ENCODE measurements at places on chromosomes 2 and 18.
A peak's percentile ranks its signal among the peaks of the same experiment; 100 is the strongest.

GRCh38 chr2:62187246-62187645 lies 8.7 kb upstream of the B3GNT2 start:
- DNase-seq: no peak

- no peak for DNase-seq
These were observed 380.2 kb downstream of the TXNL1 start for GRCh38 chr18:56258178-56258577.

DNA sequence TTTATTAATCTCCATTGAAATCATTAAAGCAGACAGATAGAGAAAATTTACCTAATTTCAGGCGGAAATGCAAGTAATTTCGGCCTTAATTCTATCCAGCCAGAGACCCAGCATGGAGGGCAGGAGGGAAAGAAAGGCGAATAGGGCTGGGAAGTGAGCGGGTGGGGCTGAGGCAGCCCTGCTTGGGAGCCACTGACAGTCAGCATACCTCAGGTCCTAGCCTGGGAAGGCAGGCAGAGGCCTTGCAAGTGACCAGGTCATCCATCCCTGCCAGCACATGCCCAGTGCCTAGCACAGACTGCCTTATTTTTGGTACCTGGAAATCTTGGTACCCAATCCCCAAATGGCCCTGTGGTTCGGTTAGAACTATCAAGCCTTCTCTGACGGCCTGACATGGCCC lies 1.5 kb downstream of the GDF7 start:
- DNase-seq: no peak

DNA sequence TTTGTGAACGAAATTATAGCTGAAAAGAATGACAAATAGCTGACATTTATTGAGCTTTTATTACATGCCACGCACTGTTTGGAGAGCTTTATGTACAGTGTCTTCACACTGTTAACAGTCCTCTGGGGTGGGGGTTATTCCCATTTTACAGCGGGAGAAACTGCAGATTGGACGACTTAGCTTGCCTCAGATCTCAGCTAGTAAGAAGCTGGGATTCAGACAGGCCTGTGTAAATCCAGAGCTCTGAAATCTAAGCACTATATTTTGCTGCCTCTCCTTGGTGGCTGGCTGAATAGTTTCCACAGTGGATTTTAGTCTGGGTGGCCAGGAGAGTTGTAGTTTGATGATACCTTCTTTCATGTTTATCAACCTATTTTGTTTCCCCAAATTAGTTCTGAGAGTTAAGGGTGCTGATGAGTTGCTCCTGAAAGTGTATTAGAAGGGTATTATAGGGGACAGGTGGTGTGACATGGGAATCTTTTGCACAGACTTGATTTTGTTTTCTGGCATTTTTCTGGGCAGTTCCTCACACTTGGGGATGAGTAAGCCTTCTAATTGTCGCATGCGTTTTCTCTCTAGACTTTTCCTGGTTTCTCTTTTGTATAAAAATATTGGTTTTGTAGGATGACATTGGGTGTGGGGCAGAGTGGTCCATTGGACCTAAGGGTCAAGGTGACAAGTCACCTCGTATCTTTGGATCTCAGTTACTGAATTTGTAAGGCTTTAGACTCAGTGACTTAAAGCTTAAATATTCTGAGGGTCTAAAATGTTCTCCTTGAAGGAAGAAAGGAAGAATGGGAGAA lies 1.5 kb downstream of the ACSL3 start:
- no peak for DNase-seq

DNA sequence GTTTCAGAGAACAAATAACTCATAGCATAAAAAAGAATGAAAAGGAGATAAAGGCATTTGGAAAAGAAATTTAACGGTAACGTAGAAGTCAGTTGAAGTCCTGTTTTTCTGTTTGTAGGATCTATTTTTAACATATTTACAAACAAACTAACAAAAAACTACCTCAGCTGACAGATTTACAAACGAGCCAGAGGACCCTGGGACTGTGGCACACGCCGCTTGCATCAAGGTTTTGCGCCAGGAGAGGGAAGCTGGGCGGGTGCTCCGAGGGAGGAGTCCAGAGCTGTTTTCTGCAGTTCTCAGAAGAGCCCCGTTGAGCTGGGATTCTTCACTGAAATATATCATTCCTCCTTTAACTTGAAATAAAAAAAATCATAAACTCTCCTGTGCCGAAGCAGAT lies 13.6 kb upstream of the TMEM18 start:
- no peak for DNase-seq

DNA sequence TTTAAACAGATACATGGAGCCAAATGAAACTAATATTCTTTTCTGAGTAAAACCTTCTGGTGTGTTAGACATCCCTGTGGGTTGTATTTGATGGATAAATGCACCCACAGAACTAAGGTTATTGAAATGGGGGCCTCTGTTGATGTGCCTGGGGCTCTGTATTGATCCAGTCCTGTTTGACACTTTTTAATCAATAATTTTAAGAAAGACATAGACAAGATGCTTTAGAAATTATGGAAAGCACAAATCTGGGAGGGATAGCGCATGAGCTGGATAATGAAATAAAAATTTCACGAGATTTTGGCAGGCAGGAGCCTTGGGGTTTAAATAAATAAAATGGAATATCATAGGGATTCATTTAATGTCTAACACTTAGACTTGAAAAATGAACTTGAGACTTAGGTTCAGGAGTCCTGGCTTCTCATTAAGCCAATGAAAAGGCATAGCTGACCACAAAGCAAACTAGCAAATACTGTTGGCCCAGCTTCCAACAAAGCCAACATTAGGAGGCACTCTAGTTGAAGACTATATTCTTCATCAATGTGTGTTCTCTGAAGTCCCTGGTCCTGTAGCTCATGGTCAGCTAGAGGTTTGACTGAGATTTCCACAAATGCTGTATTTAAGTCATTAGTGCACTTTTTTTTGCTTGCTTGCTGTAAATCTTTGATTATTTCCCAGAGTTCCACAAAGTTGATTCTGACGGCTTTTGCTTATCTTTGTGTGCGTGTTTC lies 64.2 kb upstream of the SH3RF3 start:
- no peak for DNase-seq

GRCh38 chr2:173387660-173388059 lies 33.0 kb downstream of the CDCA7 start:
- no peak for DNase-seq

- DNase-seq: peak; percentile 89
These were observed 503 bp downstream of the ZNF513 start for GRCh38 chr2:27379836-27380625.

DNA sequence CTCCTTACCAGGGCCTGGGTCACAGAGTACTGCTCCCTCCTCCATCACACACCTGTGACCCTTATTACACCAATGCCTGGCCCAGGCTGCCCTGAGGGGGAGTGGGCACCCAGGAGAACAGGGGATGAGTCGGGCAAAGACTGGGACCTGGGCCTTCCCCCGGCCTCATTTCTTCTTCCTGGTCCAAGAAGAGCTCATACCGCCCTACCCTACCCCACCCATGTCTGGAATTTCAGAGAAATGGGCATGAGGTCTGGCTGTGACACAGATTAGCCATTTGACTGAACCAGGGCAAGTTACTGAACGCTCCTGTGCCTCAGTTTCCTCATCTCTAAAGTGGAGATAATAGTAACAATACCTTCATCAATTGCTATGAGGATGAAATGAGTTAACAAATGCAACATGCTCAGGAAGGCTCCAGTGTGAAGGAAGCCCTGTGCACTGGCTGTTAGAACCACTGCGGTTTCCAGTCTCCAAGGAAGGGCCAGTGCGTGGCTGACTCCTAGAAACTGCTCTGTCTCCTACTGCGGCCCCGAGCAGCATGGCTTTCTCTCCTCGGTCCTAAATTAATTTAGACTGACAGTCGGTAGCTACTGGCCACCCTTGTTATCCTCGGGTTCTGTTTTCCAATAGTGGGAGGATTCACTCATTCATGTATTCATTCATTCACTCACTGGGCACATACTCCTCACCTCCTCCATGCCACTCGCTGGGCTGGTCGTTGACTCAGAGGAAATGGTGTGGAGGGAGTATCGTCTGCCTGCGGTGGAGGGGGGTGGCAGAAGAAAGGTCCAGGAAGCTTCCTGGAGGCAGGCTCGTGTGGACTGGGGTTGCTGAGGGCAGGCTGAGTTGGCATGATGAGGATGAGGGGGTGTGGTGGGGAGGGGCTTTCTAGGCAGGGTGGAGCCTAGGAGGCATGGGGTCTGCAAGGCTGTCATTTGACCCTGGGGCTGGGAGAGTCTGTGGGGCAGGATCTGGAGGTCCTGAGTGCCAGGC lies 175.6 kb downstream of the GLI2 start:
- no peak for DNase-seq

- DNase-seq: no peak
These were observed 49.9 kb downstream of the PLEKHA3 start for GRCh38 chr2:178530131-178530530.

DNA sequence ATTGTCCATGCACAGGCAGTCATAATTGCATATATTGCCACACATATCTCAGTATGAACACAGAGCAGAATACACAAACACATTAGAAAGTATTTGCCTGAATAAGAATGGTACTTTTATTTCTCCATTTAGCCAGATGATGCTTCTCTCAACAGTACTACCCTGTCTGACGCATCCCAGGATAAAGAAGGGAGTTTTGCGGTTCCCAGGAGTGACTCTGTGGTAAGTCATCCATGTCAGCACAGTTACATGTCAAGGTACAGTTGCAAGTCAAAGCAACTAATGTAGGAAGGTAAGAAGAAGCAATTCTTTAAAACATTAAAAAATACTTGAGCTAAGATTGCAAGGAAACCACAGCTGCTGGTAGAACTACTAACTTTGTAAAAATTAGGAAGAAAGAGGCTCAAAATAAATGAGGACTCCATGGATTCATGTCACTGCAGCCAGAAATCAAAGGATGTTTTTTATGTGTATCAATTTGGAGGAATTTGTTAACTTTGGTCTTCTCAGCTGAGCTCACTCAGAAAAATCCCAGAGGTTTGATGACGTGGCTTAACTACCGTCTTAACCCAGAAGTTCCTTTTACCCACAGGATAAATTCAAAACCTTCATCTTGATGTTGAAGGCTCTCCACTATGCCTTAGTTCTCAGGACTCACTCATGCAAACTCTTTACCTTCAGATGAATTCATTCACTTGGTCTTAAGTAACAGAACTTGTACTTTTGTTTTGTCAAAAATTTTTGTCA lies 130.3 kb downstream of the ARHGAP28 start:
- DNase-seq: no peak

DNA sequence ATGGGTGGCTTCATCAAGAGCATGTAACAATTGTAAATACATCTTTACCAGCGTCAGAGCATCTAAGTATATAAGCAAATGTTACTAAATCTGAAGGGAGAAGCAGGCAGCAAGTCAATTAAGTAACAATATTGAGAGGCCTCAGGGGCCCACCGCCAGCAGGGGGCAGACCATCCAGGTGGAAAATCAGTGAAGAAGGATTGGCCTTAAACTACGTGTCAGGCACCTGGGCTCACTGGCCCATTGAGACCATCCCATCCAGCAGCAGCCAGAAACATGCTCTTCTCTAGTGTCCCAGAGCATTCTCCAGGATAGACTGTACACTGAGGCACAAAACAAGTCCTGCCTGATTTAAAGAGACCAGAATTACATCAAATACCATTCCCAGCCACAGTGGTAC lies 96.2 kb upstream of the SNTG2 start:
- peak; percentile 62 for DNase-seq

DNA sequence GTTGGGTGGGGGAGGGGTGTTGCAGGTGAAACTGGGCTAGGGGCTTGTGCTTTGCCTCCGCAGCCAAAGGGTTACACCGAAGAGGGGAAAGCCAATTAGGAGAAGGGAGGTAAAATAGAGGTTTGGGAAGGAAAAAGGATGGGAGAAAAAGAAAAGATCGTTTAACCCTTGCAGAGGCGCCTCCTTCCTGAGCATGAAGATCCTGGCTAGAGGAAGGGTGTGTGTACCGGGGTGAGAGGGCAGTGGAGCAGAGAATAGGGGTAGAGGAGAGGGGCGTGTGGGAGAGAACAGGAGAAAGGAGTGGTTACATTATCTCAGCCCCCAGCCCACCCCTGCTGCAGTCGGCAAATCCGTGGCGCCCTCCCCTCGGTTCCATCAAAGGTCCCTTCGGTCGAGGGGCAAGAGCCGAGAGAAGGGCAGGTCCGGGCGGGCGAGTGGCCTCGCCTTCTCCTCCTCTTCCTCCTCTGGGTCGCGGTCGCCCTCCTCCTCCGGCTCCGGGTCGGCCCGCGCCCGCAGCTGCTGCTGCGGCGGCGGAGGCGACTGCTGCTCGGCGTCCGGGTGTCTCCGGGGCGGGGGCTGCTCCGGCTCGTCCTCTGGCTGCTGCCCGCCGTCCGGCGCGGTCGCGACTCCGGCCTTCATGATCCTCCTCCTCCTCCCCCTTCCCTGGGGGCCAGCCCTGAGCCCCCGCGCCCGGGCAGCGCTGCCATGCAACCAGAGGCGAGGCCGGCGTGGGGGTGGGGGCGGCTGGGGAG lies 1.1 kb downstream of the MARCHF4 start:
- DNase-seq: peak; percentile 13

DNA sequence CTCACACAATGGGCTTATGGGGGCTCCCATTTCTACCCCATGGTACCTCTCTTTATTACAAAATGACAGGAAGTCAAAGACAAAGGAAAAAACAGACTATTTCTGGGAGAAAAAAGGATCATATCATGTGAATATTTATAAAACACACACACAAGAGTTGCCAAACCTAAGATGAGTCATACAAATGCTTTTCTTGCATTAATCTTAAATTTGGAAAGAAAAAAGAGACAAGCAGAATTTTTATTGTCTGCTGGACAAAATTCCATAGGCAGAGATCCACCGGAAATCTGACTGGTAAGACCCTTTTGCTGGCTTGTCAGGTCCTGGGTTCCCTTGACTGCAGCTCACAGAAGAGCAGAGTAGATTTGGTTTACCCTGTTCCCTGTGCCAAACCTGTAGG lies 1732.3 kb upstream of the PIK3C3 start:
- DNase-seq: no peak

DNA sequence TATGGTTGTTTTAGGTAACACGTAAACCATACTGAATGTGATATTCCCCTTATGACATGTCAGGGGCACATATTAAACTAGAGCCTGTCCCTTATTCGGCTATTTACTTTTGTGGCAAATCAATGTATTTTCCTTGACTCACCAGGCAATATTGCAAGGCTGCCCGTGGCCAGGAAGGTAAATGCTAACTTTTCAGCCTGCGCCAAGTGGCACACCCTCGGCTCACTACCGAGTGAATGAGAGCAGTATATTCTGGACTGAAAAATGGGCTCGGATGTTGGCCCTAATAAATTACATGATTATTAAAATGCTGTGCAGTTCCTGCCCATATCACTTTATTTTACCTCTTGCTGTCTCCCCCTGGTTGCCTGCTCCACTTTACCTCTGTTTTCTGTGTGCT lies 46.7 kb downstream of the POU3F3 start:
- no peak for DNase-seq

GRCh38 chr2:61443342-61444041 lies 27.4 kb downstream of the USP34 start:
- no peak for DNase-seq

DNA sequence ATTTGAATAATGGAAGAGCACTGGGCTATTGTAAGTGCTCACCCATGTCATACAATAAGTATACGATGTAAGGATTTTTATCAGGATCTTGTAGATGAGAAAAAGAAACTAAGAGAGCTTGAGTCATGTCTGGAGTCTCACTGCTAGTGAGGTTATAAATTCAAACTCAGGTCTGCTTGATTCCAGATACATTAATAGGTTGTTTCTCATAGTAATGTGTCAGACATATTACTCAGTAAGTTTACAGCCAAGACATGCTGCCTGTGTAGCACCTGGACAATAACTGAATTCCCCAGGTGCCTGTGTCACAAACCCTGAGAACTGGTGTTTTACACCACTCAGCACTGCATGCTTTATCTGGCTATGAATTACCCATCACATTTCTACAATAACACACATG lies 216.9 kb upstream of the LRP1B start:
- no peak for DNase-seq

GRCh38 chr18:24421831-24422230 lies 4.6 kb upstream of the IMPACT start:
- no peak for DNase-seq

Data from right cardiac atrium (tissue), 5 donors.